ENCODE measurements at places on chromosomes 6 and 20.

DNA sequence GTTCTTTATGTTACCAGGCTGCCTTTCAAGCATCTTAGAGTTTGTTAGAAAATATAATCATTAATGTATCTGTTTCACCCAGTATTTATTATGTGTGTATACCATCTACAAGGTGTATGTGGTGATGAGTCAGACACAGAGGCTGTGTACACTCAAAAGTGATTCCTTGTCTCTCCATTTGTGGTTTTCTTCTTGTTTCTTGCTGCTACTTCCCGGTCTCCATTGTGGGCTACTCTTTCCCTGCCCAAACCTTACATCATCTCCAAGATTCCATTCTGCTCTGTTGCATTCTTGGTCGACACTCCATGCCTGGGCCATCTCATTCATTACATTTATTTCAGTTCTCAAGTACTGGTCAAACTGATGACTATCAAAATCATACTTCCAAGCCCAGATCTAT lies 182.2 kb upstream of the STXBP5 start:
- no peak for DNase-seq

DNA sequence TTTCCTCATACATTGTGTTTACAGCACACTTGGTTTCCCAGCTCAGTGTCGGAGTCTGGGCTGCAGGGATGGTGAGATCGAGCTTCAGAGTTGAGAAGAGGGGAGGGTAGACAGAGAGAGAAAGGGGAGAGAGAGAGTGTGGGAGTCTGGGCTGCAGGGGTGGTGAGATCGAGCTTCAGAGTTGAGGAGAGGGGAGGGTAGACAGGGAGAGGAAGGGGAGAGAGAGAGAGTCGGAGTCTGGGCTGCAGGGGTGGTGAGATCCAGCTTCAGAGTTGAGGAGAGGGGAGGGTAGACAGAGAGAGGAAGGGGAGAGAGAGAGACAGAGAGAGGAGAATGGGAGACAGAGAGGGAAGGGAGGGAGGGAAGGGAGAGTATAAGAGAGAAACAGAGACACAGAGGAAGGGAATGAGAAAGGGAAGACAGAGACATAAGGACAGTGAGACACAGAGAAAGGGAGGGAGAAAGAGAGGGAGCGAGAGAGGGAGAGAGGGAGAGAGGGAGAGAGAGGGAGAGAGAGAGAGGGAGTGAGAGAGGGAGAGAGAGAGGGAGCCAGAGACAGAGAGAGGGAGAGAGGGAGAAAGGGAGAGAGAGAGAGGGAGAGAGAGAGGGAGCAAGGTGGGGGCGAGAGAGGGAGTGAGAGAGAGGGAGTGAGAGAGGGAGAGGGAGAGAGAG lies 222.7 kb upstream of the GMDS start:
- DNase-seq = no peak

DNA sequence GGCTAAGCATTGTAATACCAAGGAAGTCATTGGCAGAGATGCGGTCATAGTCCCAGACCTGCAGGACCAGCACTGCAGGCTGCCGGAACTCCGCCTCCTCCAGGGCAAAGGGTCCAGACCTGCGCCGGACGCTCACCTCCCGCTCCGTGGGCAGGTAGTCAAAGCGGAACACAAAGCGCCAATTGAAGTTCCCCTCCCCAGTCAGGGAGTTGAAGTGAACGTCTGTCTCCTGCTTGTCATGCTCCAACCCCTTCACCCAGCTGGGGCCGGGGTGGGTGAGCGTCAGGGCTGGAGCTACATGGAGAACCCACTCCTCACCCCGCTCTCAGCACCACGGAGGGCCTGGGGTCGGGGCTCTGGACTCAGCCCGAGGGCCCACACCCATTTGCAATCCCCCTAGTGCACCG lies 18.2 kb downstream of the ERGIC3 start:
- DNase-seq = no peak

GRCh38 chr20:50987493-50988210 lies 29.0 kb downstream of the MOCS3 start:
- peak; percentile 70 for DNase-seq

- DNase-seq = no peak
Measured at GRCh38 chr6:36117658-36118549, 12.4 kb upstream of the MAPK13 start.

DNA sequence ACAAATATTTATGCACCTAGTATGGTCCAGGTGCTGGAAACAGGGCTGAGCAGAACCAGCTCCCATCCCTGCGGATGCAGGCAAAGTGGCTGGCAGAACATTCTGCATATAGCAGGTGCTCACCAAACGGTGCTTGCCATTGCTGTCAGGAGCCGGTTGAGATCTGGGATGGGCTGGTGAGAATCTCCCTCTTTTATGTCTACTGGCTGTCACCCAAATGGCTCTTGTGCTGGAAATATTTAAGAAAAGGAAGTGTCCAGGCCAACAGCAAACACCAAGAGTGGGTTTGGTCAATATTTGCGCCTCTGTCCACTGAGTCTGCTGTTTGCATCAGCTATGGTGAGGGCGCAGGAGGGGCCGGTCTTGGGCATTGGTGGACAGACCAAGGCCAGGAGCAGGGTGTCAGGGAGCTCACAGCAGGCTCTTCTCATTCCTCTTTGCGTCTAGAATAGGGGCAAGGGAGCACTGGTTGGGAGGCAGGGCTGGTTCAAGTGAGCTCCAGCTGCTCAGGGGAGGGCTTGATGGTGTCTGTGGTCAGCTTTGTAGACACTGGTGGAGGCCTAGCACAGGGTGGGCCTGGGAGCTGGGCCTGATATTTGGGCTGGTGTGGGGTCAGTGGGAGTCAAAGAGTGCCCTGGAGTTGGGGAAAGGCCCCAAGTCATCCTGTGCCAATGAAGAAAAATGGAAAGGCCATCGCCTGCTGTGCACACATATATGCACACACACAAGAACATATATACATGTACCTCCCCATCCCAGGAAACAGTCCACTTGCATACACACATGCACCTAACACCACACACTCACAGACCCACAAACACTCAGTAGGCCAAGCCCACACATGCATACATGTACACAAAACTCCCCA lies 1.4 kb upstream of the BPIFB2 start:
- no peak for DNase-seq

DNA sequence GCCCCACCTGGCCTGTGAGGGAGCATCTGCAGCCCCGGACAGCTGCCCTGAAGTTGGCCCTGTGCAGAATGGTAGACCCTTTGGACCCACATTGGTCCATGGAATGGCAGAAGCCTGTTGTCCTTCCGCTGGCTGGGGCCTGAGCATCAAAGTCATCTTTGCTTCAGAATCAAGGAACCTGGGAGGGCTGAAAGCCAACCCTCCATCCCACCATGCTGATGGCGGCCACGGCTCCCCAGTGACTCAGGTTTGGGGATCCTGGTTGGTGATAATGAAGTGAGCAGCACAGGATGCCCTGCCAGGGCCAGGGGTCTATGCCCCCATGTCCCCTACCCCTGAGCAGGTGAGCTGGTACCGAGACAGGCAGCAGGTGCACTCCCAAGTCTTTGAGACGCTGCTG lies 52.8 kb downstream of the YTHDF1 start:
- DNase-seq = no peak

DNA sequence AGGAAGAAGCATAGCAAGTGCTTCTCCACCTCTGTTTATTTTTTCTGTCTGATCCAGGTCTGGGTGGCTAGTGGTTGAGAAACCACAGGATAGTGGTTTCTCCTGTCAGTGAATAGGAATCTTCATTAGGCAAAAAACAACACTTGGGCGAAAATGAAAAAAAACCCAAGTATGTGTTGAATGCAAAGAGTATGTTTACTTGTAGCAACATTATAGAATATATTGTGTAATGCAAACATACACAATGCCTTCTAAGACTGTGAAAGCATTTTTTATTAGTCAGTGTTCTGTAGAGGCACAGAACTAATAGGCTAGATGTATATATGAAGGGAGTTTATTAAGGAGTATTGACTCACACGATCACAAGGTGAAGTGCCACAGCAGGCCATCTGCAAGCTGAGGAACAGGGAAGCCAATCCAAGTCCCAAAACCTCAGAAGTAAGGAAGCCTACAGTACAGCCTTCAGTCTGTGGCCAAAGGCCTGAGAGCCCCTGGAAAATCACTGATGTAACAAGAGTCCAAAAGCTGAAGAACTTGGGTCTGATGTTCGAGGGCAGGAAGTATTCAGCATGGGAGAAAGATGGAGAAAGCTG lies 111.1 kb downstream of the UST start:
- DNase-seq = no peak

DNA sequence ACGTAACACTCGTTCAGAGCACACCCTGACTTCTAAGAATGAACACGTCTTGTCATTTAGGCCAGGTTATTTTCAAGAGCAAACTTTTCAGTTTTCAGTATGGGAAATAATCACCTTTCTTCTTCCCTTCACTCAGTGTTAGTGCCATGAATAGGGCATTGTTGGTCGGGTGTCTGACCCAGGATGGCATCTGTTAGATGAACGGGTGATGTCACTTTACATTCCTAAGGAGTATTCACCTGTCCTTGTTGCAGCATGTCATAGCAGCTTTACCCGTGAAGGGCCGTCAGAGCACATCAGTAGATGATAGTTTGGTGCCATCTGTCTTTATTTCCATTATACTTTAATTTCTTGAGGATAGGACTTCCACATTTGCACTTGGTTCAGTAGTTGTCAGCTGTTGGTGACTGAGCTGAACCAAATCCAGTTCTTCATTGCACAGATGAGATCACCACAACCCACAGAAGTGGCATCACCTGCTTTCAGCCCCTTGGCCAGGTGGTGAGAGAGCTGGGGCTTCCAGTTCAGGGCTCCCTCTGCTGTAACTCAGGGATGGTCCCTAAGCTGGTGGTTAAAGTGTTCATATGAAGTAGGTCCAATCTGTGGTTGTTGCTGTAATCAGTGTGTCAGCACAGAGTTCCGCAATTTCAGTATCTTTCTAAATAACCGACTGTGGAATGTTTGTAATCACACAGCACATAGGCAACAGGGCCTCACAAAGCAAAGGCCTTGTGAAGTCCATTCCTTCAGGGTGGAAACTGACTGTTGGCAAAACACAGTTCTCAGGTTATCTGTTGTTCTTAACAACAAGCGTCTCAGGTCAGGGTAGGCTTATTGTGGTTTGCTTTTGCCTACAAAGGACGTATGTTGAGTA lies 68.2 kb downstream of the FAM120B start:
- no peak for DNase-seq

All from germinal center (tissue), 1 donor.